ENCODE measurements at places on chromosomes 4 and X.

DNA sequence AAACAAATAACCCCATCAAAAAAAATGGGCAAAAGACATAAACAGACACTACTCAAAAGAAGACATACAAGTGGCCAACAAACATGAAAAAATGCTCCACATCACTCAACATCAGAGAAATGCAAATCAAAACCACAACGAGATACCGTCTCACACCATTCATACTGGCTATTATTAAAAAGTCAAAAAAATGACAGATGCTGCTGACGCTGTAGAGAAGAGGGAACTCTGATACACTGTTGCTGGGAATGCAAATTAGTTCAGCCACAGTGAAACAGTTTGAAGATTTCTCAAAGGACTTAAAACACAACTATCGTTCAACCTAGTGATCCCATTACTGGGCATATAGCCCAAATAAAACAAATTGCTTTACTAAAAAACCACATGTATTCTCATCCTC, 671.2 kb upstream of the FTHL17 start:
- no peak for DNase-seq

- peak; percentile 90 for DNase-seq
These were observed at the start of gene MTM1 for GRCh38 chrX:150568320-150569154. Gene MTM1 (plus strand): TSS chrX:150568621. CDS start chrX:150592615, 23,994 bp downstream.

DNA sequence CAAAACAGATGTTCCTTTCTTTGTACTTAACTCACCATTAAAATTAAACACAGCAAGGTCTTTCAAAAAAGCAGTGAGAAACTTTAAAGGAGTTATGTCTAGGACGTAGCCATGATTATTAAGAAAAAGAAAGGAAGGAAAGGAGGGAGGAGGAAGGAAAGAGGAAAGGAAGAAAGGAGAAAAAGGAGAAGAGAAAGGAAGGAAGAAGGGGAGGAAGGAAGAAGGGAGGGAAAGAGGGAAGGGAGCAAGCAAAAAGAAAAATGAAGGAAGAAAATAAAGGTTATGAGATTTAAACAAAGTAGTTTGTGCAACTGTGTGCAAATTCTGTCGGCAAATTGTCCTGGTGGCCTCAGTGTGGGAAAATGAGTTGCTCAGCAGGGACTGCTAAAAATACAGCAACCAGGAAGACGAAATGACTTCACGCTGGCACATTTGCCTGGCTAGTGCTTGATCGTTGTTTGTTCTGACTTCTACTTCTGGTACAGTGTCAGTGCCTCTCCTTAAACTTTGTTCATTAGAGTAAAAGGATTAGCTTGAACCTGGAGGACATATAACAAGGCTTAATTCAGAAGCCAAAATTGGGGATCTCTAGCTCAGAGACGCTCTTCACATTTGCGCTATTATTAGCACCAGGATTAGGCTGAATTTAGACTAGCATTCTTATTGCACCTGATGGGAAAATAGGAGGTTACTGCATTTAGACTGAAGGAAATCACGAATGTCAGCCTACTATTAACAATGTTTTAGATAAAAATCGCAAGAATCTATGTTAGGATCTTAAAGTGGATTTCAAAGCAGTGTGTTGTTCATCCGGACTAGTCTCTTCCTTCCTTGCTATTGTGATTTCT, 81.2 kb downstream of the DCK start:
- DNase-seq = no peak

- DNase-seq = no peak
These were observed 37.2 kb downstream of the GUCY1B1 start for GRCh38 chr4:155795991-155796390.

- no peak for DNase-seq
These were observed 79.5 kb upstream of the ATP6AP2 start for GRCh38 chrX:40501164-40501855.

GRCh38 chr4:105145903-105146275, 787 bp upstream of the TET2 start:
- peak; percentile 78 for DNase-seq

- DNase-seq = no peak
These were observed 428.9 kb downstream of the EPHA5 start for GRCh38 chr4:65241257-65241997.

- DNase-seq = no peak
These were observed 325.3 kb upstream of the RASGEF1B start for GRCh38 chr4:81796790-81797528.

DNA sequence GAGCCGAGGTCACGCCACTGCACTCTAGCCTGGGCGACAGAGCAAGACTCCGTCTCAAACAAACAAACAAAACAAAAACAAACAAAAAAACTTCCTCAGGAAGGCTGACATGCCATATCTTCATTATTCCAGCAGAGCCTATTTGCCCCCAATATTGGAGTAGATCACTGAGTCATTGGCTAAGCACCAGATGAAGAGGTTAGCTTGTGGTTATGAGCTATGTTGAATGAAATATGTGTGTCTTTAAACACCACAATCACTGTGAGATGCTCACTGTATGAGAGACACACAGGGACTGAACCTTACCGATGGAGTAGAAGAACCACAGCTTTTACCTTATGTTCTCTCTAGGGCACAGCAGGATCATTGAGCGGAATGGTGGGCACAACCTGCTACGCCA, 122.1 kb upstream of the EOLA2 start:
- DNase-seq = no peak

- DNase-seq = no peak
These were observed 152.4 kb upstream of the PDE5A start for GRCh38 chr4:119781044-119781443.

GRCh38 chrX:118228041-118228440, 111.4 kb upstream of the KLHL13 start:
- DNase-seq = no peak

- no peak for DNase-seq
These were observed 50.4 kb downstream of the RTL9 start for GRCh38 chrX:110408949-110409588.

Measured in GM06990 (cell line).